Occipital lobe (tissue), 3 donors: ENCODE measurements at places on chromosomes 6 and 20.

GRCh38 chr6:710601-711571, 17.9 kb upstream of the EXOC2 start:
- peak; percentile 47 for DNase-seq

DNA sequence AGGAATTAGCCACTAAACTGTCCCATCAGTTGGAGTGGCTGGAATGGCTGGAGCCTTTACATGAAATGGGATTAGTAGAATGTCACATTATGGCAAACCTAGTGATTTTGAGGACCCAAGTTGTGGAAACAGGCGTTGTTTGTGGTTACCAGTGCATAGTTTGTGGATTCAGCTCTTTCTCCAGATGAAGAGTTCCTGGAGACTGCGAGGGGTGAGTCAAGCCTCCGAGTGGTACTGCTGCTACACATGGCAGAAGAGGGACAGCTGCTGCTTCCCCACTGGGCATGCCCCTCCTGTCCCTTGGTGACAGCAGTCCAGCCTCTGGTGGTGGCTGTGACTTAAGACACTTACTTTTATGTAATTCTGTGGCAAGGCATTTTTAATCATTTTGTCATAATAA, 94.2 kb upstream of the SCP2D1 start:
- DNase-seq = no peak

DNA sequence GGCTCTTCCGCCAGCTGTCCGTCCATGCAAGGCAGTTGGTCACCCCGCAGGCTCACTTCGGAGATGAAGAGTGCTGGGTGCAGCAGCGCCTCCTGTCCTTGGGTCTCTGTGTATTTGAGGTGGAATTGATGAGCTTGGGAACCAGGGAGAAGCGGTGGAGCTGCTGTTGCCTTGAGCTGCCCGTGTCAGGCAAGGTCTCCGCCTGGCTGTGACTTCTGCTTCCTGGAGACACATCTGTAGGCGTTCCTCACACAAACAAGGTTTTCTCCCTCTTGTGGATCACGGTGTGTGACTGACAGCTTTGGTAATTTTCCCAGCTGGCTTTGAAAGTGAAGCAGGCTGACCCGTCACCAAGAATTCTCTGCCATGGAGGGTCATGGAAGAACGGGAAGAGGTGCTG, 2.5 kb upstream of the SLC17A9 start:
- no peak for DNase-seq

DNA sequence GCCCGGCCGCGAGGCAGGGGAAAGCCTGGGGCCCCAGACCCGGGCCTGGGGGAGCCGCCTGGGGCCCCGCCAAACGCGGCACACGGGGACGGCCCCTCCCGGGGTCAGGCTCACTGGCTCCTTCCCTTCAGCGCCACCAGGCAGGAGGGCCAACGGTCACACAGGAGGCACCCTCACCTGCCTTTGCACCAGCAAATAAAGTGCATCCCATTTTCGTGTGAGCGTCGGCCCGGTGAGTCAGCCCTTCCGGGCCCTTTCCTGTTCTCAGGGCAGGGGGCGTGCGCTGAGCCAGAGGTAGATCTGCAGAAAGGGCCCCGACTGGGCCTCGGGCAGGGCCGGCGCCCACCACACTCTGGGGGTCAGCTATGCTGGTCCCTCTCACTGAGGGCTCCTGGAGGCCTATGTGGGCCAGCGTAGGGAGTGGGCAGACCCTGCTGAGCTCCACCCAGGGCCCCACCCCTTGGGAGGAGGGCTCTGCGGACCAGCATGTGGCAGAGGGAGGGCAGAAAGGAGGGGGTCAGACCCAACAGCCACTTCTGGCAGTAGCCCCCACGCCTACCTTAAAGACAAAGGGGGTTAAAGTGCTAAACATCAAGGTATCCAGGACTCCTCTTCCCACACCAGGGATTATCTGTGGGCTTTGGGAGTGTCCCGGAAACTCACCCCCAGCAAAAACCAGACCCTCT, 931 bp upstream of the UCKL1 start:
- DNase-seq = peak; percentile 30

DNA sequence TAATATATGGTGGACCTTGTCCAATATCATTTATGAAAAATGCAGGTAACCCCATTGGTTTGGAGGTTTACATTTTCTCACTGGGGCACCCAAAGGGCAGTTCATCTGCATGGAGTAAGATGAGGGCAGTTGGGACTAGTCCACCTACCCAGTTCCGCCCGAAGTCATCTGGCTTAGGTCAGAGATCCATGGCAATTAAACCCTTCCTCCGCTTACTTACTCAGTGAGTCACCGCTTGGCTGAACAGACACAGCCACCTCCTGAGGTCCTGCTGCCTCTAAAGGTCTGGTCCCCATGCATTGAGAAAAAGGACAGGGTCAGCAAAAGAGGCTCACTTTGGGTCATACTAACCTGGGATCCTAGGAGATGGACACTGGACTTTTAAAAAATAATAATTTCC, 102.9 kb upstream of the PRL start:
- no peak for DNase-seq

DNA sequence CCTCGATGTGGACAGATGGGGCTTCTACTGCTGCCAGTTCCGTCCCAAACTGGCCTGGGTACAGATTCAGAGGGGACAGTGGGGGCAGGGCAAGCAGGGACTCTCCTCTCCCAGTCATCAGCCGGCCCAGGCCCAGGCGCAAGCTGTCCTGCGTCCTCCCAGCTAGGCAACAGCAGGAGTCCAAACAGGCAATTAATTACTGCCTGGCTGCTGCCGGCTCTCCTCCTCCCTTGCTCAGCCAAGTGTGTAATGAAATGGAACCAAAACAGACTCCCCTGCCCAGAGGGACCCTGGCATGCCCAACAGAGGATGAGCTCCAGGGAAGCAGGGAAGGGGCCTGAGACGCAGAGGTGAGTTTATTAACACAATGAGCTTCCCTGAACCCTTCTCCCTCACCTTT, 17.8 kb upstream of the SLC32A1 start:
- DNase-seq = no peak

DNA sequence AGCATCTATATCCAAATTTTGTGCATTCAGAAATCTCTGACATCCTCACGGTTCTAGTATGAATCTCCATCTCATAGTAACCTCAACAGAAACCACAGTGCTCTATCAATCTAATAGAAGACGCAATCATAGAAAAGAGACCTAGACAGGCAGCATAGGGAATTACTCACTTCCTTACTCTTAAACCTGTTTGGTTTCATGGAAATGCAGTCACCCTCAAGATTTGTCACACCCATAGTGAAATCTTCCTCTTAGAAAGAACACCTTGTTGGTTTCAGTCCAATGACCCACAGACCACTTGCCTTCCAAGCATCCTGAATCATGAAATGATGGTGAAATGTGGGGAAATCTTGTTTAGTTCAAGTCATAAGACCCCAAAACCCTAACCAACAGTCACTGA, 166.1 kb upstream of the PRDM1 start:
- DNase-seq = no peak

- no peak for DNase-seq
Measured at GRCh38 chr6:49423817-49424216, 39.2 kb downstream of the MMUT start.

- DNase-seq = no peak
Measured at GRCh38 chr6:2505624-2506023, 245.1 kb downstream of the MYLK4 start.

DNA sequence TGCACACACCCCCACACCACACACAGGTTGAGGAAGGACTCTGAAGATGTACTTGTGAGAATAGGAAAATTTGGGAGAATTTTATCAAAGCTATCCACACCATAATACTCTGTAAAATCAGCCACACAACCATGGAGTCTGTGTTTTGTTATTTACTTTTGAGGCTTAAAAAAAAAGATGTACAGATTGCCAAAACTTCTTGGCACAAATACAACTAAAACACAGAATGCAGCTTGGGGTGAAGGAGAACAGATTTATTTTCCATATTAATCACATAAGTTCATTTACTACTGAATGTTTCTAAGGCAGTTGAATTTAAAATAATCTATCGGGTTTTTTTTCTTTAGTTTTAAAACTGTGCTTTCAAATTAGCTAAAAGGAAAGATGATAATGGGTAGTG, 32.8 kb upstream of the KCNQ5 start:
- DNase-seq = no peak

GRCh38 chr6:50966532-50966931, 147.9 kb downstream of the TFAP2B start:
- no peak for DNase-seq

DNA sequence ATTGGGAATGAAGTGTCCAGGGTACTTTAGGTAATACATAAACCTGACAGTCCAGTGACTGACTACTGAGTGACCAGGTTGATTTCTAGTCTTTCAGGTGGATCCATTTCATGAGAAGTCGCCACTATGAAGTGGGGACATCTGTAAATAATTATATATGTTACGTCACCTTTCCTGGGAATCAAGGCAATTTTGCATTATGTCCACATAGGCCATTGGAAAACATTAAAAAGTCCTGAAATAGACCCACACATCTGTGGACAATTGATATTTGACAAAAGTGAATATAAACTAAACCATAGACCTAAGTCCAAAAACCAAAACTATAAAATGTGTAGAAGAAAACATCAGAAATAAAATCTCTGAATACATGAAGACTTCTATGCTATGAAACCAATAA, 231.5 kb downstream of the C6orf118 start:
- DNase-seq = no peak

DNA sequence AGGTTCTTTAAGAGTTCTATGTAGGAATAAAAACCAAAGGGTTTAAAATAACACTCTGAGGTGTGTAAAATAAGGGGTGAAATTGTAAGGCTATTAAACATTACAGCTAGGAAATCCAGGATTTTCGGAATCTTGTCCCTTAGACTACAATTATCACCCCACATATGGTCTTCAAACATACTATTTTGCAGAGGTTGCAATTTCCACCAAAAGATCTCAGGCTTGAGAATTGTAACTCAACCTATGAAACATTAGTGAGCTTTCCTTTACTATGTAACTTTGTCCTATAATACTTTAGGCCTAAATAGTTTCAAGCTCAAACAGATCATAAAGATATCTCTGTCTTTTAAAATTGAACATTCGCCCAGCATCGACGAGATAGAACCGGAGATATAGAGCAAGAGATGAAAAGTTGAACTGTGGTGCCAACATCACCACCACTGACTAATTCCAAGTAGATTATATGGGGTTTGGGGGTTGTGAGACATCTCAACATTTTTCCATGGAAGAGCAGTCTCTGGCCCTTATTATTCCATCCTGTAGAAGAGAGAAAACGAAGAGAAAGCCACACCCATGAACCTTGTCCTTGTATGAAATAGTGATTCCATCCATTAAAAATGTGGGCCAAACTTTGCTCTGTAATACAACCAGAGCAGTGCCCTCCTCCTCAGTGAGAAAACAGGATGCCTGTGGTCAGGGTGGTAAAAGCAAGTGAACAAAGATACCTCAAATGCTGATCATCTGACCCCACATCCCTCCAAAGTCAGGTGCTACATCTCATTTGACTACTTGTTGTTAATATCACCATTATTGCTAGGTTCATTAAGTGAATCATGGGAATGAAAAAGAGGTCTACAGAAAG, 284.5 kb upstream of the GJE1 start:
- DNase-seq = no peak

DNA sequence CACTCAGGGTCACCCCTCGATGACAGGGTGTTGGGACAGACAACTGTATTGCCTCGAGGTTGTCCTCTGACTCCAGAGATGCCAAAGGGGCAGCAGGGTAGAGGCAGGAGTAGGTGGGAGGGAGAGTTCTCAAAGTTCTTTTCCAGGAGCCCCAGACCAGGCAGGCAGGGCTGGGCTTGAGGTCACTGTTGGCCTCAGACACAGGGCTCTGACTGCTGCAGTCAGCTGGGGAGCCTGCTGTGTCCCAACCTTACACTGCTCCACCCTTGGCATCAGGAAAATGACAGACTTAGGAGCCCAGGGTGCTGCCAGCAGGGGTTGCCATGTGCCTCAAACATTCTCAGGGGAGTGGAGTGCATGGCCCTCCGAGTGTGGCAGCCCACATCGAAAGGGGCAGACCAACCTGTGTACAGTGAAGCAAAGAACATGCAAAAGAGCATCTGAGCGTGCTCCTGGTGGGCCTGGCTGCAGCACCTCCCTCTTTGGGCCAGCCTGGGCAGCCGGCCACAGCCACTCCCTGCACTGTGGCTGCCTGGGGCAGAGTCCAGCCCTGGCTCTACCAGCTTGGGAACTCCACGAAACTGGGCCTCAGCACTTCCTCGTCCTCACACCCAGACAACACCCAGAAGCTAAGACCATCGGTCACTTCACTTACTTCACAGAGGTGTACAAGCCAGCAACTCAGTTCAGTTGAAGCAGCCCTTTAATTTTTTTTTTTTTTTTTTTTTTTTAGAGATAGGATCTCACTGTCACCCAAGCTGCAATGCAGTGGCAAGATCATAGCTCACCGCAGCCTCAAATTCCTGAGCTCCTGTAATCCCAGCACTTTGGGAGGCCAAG, 24.0 kb downstream of the C6orf132 start:
- DNase-seq = no peak

- DNase-seq = no peak
Measured at GRCh38 chr6:3533981-3534380, 77.1 kb upstream of the SLC22A23 start.

DNA sequence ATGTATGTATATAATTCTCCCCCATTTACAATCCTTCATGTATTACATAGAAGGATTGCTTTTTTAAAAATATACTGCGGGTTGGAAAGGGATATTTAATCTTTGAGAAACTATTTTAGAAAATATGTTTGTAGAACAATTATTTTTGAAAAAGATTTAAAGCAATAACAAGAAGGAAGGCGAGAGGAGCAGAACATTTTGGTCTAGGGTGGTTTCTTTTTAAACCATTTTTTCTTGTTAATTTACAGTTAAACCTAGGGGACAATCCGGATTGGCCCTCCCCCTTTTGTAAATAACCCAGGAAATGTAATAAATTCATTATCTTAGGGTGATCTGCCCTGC, 3.6 kb downstream of the FOXC1 start:
- DNase-seq = no peak

GRCh38 chr20:36677422-36677771, 31.4 kb upstream of the SLA2 start:
- DNase-seq = no peak

DNA sequence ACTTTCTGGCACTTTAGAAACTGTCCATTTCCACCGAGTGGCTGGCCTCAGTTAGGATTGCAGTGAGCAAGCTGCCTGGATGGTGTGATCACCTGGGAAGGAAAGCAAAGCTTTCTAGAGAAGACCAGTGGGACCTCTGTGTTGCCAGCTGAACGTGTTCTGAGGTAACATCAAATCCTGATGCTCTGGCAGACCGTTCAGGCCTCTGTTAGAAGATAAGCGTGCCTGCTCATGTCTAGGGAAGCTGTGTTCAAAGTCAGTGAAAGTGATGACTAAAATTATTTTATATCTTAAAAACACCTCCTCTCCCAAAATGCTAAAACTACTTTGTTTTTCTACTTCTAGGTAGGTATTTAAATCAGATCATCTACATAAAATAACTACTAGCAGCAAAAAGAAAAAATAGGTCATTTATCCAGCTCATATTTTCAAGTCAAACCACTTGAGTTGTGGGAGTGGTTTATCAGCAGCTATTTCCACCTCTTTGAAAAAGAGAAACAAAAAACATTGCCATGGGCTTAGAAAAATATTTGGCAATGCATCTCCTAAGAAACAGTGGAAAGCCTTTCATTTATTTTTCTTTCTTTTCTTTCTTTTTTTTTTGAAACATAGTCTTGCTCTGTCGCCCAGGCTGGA, 54.8 kb downstream of the CEP43 start:
- DNase-seq = no peak
